ENCODE measurements at places on chromosomes 4 and X.

- no peak for DNase-seq
Observed at GRCh38 chr4:4383085-4383484, 3.8 kb upstream of the NSG1 start.

- DNase-seq = no peak
Observed at GRCh38 chr4:4575284-4576211, 33.7 kb upstream of the STX18 start.

DNA sequence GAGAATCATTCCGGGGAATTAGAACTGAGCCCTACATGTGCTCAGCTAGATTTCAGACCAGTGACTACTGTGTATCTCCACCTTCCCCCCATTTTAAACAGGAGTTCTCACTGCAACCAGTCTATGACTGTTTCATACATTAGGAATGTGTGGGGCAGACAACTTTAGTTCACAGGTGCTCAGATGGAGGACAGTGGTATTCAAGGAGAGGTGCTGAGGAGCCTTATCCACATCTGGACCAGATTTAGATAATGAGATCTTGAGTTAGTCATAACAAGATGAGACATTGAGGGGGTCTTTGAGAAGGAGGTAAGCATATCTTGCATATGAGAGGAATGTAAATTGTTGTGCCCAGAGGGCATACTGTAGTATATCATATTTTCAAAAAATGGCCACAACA, 32.8 kb upstream of the RELL1 start:
- no peak for DNase-seq

- DNase-seq = no peak
Observed at GRCh38 chr4:3304831-3305609, 12.2 kb downstream of the RGS12 start.

GRCh38 chrX:40784516-40785151, 49.3 kb upstream of the MED14 start:
- no peak for DNase-seq

GRCh38 chrX:41067721-41068120, 17.5 kb upstream of the USP9X start:
- no peak for DNase-seq

Measured in SIG-M5 (cell line).